ENCODE measurements at places on chromosomes 6 and 20.
A peak's percentile ranks its signal among the peaks of the same experiment; 100 is the strongest.

GRCh38 chr6:135567375-135568083 lies 70.0 kb upstream of the AHI1 start:
- DNase-seq = no peak

- DNase-seq = no peak
Observed at GRCh38 chr6:142323377-142323776, 21.6 kb downstream of the ADGRG6 start.

DNA sequence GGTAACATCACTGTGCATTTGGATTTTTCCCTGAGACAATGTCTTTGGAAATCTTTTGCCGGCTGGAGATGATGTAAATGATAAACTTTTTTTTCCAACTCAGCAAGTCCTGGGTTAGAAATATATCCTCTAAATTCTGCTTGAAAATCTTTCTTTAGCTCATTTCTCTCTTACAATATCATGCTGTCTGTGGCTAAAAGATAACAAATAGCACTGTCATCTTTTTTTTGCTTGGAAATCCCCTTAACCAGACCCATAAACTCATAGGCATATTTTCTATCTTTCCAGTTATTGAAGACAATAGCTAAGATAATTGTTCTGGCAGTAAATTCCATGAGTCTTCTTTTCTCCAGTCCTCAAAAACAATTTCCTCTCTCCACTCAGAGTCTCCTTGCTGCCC lies 481.5 kb downstream of the NKAIN2 start:
- no peak for DNase-seq

DNA sequence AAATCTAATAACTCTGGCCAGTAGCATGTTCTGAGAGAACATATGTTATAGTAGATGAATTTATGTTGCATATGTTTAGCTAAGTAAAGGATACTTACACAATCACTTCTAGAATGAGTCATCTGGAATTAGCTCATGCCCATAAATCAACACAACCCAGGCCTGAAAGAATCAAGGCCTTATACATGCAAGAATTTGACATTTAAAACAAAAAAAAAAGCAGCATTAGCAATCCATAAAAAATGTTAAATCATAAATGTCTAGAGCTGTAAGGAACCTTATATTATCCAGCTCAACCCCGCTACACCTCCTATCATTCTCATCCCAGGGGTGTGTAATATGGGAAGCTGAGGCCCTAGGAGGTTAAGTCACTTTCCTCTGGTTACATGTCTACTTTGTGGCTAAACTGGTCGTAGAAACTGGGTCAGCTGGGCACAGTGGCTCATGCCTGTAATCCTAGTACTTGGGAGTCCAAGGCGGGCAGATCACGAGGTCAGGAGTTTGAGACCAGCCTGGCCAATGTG lies 105.2 kb upstream of the CARMIL1 start:
- DNase-seq = no peak

- DNase-seq = peak; percentile 75
Observed at GRCh38 chr20:20837574-20838021, 125.2 kb upstream of the RALGAPA2 start.

GRCh38 chr6:80689716-80690395 lies 583.4 kb downstream of the BCKDHB start:
- no peak for DNase-seq

GRCh38 chr20:25487306-25487705 lies 79.8 kb downstream of the GINS1 start:
- DNase-seq = no peak

GRCh38 chr6:53119349-53119748 lies 29.3 kb downstream of the GCM1 start:
- DNase-seq = no peak

GRCh38 chr6:125793863-125794262 lies 3.1 kb downstream of the NCOA7 start:
- DNase-seq = no peak

GRCh38 chr6:55664591-55665587 lies 85.9 kb upstream of the HMGCLL1 start:
- DNase-seq = no peak

DNA sequence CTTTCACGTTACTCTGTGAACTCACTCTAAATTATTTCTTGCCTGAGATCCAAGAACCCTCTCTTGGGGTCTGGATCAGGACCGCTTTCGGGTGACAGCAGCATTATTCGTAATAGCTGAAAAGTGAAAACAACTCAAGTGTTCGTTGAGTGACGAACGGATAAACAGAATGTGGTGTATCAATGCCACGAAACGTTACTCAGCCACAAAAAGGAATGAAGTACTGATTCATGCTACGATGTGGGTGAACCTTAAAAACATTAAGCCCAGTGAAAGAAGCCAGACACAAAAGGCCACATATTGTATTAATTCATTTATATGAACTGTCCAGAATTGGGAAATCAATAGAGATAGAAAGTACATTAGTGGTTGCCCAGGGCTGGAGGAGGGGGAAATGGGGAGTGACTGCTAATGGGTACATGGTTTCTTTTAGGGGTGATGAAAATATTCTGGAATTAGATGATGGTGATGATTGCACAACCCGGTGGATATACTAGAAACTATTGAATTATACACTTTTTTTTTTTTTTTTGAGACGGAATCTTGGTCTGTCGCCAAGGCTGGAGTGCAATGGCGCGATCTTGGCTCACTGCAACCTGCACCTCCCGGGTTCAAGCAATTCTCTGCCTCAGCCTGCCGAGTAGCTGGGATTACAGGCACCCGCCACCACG lies 8.4 kb downstream of the PTGIS start:
- DNase-seq = no peak

GRCh38 chr6:38192011-38192410 lies 372.5 kb downstream of the ZFAND3 start:
- no peak for DNase-seq

DNA sequence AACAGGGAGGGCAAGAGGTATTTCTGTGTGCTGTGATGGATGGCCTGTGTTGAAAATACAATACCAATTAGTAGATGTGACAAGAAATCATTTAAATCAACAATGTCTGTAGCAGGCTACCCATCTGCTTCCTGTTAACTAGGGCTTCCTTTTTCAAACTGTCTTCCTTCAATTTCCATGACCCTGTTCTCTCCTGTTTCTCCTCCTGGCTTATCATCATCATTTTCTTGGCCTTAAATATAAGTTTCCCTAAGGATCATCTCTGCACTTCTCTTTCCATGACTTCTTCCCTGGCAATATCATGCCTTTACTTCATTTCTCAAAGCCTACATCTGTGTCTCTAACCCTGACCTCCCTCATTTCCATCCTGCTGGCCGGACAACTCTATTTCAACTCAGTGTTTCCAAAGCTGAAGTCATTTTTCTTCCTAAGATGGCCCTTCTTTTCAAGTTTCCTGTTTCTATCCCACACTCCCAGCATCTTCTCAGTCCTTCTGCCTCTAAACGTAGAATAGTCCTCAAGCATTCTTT lies 18.2 kb downstream of the ZC2HC1B start:
- no peak for DNase-seq

DNA sequence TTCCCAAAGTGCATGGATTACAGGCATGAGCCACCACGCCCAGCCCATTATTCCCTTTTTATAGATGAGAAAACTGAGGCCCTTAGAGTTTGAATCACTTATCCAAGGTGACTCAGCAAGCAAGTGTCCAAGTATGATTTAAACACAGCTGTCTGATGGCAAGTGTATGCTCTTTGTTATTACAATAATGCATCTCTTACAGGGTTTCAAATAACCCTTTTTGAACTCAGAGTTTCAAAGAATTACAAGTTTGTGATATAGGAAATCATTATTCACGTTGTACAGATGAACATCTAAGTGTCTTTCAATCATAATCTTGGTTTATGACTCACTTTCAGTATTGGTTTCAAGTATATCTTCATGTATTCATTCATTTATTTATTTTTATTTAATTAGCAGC lies 63.0 kb downstream of the CD83 start:
- DNase-seq = no peak

DNA sequence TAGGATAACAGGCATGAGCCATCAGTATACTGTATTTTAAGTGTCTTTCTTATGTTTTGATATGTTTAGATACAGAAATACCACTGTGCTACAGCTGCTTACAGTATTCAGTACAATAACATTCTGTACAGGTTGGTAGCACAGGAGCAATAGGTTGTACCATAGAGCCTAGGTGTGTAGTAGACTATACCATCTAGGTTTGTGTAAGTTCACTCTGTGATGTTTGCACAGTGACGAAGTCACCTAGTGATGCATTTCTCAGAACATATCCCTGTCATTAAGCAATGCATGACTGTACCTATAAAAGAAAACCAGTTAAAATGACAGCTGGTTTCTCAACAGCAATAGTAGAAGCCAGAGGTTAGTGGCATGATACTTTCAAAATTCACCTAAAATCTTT lies 3.0 kb upstream of the ZBTB24 start:
- no peak for DNase-seq

DNA sequence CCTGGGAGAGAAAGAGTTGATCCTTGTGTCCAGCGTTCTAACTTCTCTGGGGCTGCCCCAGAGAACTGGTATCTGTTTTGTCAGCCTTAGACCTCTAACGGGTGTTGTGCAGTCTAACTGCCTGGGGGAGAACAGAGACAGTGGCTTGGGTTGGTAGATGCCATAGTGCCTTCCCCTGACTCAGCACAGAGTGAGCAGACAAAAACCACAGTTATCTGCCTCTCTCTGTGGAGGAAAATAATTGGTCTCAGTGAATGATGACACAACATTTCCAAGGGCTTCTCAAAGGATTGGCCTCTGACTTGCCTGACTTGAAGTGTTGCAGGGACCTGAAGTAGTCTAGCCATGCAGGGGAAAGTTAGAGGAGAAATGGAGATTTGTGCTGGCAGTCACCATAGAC lies 226.2 kb upstream of the MAN1A1 start:
- DNase-seq = no peak

Measured in glutamatergic neuron (in vitro differentiated cells).